ENCODE measurements at places on chromosomes 3 and 15.

GRCh38 chr3:106452096-106452495, 583.3 kb upstream of the CBLB start:
- no peak for DNase-seq

- no peak for DNase-seq
Measured at GRCh38 chr15:53974813-53975212, 3.4 kb upstream of the UNC13C start.

- no peak for DNase-seq
Measured at GRCh38 chr3:124256156-124256555, 264.2 kb upstream of the ROPN1 start.

DNA sequence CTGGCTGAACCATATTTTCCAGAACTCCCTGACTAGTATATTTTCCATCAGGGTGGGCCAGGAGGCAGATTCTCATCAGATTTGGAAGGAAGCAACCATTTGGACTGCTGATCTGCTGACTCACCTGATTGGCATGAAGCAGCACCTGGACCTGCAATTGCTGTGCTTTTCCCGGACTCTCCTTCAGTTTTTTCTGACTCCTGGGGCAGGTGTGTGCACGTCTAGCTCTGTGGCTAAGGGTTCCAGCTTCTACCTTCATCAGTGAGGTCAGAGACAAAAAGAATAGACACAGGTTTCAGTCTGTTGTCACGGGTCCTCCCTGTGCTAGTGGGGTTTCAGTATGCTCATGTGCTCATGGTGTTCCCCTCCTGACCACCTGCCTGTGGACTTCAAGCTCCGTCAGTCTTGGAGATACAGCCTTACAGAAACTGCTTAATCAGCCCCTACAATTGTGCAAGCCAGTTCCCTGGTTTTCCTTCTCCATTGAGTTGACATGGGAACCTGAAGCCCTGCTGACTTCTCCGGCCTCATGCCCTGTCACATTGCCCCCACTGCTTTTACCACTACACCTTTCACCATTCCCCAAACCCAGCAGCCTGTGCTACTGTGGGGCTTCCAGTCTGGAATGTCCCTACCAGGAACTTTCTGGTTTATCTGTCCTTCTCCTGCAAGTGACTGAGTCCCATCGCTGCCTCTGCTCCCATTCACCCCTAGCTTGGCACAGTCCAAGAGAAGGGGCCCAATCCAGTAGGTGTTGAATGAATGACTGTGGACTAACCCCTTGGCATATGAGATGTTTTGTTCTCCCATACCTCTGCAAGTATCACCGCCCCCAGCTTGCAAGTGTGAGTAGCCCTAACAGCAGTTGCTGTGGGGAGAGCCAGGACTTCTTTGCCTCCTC, 31.7 kb downstream of the HMCES start:
- no peak for DNase-seq

DNA sequence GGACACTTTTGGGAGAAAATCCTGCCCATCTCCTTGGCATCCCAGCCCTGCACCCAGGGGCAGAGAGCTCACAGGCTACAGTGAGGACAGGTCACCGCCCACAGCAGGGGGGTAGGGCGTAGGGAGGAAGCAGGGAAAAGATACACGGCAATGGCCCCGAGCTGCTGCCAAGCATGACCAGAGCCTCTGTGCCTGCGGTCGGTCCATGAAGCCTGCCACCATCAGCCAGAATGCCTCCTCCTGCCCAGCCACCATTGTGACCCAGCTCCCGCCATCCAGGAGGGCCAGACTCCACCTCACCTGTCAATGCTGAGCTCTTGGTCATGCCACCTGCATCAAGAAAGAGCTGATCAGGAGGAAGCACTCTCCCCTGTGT, 230.7 kb downstream of the VPS13C start:
- DNase-seq: no peak

GRCh38 chr15:52481915-52482314, 46.8 kb downstream of the MYO5A start:
- peak; percentile 78 for DNase-seq

DNA sequence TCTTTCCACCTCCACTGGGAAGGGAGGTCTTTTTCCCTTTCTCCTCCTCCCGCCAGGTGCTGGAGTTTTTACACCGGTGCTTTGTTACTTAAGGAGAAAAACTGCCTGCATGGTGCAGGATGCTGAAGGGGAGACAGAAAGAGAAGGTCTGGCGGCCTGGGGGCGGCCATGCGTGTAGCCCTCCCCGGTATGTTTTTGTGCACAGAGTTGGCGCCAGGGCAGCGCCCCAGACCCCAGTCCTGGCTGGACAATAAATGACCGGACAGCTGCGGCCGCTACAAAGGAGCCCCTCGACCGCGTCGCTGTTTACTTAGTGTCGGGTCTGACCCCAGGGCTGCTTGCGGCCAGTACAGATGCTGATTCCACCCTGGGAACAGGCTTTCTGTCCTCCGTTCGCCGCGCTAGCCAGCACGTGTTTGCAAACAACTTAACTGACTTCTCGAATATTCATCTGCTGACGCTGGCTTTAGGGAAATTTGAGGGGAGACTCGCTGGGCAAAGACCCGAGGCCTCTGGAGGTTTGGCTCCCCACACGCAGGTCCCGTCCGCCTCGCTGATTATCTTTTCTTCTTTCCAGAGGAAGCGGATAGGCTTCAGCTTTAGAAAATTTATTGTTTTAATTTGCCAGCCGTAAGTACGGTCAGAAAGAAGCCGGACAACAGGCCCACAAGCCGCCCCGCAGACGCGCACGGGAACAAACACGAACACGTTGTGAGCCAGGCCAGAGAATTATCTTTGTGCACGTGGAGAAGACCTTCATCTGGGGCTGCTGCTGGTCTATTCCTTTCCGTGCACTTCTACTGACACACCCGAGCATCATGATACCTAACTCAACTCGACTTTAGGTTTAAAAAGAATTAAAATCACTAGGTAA, 46.9 kb downstream of the ZIC4 start:
- no peak for DNase-seq

DNA sequence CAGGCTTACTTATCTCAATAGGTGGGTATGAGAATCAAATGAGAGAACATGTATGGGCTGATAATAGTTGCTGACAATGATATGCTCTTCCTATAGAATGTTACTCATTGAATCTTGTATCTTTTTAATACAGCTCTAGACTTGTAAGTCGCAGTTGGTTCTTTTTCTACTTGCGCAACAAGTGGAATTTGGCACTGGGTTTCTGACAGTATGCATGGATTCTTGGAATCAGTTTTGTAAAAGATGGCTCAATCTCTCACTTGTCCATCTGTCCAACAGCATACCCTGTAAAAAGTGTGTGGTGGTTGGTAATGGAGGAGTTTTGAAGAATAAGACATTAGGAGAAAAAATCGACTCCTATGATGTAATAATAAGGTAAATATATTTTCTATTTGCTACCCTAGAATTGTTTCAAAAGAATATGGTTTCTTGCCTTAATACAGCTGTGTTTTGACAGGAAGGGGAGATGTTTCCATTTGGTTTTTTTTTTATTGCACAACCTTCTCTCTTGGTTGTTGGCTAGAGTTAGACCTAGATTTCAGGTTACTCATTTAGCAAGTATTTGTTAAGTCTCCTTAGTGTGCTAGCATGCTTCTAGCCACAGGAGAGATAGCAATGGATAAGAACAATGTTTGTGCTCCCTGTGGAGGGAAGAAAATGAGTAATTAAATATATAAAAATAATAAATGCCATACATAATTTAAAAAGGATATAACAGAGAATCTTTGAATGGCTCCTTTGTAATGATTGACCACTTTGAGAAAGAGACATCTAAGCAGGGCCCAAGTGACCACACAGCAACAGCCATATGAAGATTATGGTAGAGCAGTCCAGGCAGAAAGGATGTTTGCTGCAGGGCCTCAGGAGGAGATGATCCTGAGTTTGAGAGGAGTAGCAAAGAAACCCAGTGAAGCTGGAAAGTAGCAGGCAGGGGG, 21.8 kb downstream of the ST3GAL6 start:
- DNase-seq: peak; percentile 70

GRCh38 chr3:8663177-8664061, 18.8 kb upstream of the SSUH2 start:
- peak; percentile 42 for DNase-seq

DNA sequence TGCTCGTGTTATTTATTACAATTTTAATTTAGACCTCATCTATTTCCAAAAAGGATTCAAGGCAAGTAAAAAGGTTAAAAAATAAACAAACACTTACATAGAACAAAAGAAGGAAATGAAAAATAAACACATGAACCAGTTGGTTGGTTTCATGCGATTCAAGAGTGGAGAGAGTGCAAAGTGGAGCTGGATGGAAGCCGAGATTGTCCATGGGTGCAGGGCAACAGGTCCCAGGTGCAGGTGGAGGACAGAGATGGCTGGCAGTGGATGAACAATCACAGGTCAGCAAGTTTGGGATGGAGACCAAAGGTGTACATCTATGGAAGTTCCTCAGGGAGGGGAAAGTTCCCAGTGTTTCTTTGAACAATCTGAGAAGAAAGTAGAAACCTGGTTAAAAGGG, 11.6 kb upstream of the SEMA5B start:
- no peak for DNase-seq

GRCh38 chr3:138219255-138219654, 32.2 kb downstream of the ARMC8 start:
- no peak for DNase-seq

DNA sequence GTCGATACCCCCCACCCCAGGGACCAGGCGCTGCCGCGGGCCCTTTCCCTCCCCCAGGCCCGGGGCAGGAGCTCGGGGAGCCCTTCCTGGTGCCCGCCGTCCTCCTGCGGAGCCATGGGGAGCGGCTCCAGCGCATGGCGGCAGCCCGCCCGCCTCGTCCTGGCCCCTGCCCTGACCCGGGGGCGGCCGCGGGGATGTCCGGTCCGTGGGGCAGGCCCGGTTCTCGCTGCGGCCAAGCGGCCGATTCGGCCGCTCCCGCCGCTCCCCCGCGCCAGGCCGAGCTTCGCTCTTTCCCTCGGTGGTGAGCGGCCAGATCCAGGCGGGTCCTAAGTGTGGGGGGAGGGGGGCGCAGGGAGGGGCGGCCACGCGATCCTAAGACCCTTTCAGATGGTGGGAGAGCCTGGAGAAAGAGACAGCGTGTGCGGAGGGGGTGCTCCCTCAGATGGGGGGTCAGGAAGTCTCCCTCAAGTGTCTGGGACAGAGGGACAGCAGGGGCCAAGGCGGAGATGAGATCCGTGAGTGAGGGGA, 1.3 kb downstream of the NEIL1 start:
- DNase-seq: no peak

DNA sequence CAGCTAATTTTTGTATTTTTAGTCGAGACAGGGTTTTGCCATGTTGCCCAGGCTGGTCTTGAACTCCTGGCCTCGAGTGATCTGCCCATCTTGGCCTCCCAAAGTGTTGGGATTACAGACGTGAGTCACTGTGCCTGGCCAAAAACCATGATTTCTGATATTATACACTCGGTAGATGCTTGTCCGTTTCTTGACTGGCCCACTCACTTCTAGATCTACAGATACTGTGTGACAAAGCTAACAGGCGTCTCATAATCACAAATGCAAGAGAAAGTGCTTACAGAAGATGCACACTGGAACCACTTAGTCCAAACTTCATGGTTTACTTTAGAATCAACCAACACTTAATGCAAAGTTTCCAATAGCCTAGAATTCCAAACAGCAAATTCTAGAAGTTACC, 8.4 kb downstream of the PROK2 start:
- DNase-seq: no peak

DNA sequence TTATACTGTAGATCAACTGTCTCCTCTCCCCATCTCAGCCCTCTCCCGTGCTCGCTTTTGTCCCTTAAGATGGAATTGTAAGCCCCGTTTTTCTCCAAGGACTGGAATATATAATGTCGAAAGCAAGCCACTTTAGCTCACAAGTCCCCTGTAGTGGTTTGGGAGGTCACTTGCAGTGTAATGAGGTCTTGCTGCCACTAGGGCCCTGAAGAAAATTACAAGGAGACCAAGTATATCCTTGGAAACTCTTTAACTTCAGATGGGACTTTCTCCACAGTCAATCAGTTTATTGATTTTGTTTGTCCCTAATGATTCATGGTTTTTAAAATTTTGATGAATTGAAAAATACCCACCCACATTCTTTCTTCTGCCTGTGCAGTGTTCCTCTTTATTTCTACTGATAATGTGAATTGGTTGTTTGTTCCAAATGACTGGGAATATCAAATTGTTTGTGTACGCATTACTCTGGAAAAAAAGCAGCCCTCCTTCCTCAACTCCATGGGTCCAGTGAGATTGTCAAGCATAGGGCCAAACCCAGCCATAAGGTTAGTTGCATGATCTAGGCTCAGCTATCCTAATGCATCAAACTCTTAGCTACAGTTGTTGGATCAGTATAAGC, 294.8 kb downstream of the MCTP2 start:
- DNase-seq: no peak

DNA sequence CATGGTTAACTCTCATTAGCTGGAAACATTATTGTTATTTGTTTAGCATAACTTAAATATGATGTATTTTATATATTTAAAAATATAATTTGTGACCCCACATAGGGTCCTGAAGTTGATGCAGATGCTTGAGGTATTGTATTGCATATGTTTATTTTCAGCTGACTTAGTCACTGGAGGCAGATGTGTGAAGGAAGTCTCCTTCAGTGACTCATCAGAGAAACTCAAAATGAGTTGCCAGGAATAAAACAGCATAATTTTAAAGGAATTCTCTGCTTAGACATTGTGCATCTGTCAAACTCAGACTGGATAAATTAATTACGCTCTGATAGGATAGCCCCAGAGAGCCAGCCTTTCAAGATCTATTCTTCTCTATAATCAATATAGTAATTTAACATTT, 7.9 kb upstream of the OR4F6 start:
- DNase-seq: peak; percentile 65
